Cerebellum (tissue), 4 donors: ENCODE measurements at places on chromosomes 13 and 19.

DNA sequence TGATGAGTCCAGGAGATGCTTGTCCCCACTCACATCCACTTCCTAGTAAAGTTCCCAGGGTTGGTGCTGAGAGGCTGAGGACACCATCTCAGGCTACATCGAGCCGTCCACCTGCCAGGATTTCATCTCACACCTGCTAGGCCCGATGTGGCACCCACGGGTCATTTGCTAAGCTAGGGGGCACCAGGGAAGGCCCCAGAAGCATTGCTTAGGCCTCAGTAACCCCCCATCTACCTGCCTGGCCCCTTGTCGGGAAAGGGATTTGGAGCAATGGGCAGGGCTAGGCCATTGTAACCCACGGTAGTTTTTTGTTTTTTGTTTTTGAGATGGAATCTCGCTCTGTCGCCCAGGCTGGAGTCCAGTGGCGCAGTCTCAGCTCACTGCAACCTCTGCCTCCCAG is 51.8 kb downstream of the F2RL3 start:
- DNase-seq, result no peak

- no peak for DNase-seq
Observed at GRCh38 chr13:45325806-45326205, 15.2 kb downstream of the TPT1 start.

DNA sequence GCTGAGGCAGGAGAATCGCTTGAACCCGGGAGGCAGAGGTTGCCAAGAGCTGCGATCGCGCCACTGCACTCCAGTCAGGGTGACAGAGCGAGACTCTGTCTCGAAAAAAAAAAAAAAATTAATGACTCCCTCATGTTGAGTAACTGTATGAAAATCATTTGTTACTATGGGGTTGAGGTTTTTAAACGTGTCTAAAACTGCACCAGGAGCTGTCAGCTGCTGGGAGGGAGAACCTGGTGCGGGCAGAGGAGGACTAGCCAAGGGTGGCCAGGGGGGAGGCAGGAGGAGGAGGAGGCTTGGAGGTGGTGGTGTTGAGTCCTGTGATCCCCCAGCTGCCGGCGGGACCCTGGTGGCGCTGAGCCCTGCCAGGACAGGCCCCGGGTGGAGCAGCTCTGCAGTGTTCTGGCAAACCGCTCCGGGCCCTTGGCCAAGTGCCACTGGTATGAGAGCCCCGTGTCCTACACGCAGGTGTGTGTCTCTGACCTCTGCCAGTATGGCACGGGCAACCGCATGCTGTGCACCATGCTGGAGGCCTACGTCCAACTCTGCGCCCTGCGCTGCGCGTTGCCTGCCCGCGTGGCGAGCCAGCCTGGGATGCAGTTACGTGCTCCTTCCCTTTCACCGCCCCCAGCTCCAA is 17.1 kb upstream of the FXYD3 start:
- DNase-seq, result peak; percentile 54

GRCh38 chr13:20412691-20413355 is 112.8 kb downstream of the CRYL1 start:
- no peak for DNase-seq

DNA sequence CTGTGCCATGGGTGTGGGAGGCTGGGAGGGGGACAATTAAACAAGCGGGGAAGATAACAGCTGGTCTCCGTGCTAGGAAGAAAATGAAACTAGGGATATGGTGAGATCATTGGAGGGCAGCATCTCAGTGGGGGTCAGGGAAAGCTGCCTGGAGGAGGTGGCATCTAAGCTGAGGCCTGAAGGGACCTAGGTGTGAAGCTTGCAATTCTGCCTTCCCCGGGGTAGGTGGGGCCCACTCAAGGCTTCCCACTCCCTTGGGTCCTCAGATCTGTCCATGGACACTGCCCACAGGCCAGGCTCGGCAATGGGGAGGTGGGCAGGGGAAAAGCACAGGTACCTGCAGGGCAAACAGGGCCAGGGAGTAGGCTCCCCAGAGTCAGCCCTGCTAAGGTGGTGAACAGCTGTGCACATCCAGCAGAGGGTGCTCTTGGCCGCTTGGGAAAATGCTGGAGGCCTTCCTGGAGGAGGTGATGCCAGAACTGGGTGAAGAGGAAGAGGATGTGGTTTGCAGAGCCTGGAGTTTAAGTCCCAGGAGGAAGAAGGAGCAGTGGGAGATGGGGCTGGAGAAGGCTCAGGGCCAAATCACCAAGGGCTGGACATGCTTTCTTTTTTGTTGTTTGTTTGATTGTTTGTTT is 25.7 kb upstream of the CCNE1 start:
- DNase-seq, result no peak

- DNase-seq, result no peak
Observed at GRCh38 chr19:36121486-36122124, 6.3 kb downstream of the TBCB start.

DNA sequence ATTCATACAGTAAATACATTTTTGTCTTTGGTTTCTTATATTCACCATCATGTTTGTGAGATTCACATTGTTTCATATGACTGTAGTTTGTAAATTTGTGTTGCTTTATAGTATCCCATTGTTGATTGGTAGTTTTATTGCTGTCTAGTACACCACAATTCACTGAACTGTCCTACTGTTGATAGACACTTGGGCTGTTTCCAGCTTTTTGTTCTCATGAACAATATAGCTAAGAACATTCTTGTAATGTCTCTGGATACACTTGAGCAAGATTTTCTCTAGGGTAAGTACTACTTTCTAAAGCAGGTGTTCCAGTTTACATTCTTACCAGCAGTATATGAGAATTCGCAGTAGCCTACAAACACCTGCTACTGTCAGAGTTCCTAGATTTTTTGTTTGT is 37.8 kb downstream of the SKA3 start:
- DNase-seq, result no peak

- no peak for DNase-seq
Observed at GRCh38 chr13:35479038-35479492, 2.6 kb upstream of the MAB21L1 start.

GRCh38 chr19:2355168-2356035 is 4.7 kb upstream of the TMPRSS9 start:
- DNase-seq, result peak; percentile 66

DNA sequence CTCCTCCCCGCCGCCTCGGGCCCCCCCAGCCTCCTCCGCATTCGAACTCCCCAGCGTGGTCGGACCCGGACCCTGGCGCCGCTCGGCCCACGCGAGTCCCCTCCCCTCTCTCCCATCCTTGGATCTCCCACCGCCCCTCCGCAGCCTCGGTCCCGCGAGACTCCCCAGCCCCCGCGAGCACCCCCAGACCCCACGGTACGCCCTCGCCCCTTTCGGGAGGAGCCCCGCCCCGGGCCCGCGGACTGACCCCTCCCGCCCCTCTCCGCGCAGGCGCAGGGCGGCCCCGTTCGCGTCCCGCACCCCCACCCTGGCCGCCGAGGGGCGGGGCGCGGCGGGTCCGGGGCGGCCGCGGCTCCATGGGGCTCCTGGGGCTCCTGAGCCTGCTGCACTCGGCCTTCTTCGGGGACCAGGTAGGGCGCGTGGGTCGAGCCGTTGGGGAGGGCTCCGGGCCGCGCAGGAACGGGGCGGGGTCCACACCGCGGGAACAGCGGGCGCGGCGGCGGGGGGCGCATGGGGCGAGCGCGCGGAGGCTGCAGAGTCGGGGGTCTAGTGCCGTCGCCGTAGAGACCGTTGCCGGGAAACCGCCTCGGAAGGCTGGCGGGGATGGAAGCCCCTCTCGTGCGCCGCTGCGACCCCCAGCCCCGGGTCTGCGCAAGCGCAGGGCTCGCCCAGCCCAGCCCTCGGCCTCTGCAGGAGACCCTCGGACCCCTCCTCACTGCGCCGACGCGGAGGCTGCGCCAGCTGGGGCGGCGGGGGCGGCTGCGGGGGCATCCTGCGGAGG is 3.8 kb upstream of the APC2 start:
- DNase-seq, result peak; percentile 96
